ENCODE measurements at places on chromosomes 1 and 21.
A peak's percentile ranks its signal among the peaks of the same experiment; 100 is the strongest.

DNA sequence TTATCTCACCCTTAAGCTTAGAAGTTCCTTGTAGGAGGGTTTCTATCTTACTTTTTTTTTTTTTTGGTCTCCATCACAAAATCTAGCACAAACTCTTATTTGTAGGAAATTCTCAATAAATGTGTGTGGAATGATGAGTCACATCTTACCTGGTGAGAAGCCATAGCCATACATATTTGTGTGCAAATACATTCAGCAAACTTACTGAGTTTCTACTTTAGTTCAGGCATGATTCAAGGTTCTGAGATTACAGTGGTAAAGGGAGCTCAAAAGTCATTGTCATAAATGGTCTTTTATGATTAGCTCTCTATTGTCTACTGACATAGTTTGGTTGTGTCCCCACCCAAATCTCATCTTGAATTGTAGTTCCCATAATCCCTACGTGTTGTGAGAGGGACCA lies 193.1 kb upstream of the UBE2U start:
- no peak for DNase-seq

GRCh38 chr1:95829556-95829955 lies 595.5 kb downstream of the RWDD3 start:
- no peak for DNase-seq

- no peak for DNase-seq
Measured at GRCh38 chr1:202110977-202111376, 11.7 kb upstream of the GPR37L1 start.

- DNase-seq = no peak
Measured at GRCh38 chr1:74771913-74772515, 39.1 kb downstream of the TYW3 start.

DNA sequence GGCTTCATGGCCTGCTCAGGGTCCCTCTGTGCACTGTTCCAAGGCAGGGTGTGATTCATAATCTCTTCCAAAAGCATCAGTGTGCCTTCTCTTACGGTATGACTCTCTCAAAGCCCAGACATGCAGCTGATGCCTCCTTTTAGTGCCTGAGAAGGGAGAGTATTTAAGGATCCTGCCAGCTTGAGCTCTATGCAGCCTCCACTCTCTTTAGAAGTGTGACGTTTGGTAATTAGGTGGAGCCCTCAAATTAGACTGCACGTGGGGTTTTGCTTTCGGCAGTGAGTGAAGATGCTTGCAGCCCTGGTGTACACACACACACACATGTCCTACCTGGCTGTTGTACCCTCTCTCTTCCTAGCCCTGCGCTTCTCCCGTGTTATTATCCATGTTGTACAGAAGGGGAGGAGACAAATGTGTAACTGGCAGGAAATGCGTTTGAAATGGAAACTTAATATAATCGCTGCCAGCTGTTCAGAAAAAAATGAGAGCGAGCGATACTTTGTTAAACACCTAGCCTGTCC lies 2.6 kb upstream of the C1orf174 start:
- DNase-seq = no peak

- DNase-seq = no peak
Measured at GRCh38 chr21:14550135-14550534, 4.0 kb upstream of the SAMSN1 start.

- DNase-seq = no peak
Measured at GRCh38 chr1:217014066-217014465, 290.8 kb upstream of the ESRRG start.

DNA sequence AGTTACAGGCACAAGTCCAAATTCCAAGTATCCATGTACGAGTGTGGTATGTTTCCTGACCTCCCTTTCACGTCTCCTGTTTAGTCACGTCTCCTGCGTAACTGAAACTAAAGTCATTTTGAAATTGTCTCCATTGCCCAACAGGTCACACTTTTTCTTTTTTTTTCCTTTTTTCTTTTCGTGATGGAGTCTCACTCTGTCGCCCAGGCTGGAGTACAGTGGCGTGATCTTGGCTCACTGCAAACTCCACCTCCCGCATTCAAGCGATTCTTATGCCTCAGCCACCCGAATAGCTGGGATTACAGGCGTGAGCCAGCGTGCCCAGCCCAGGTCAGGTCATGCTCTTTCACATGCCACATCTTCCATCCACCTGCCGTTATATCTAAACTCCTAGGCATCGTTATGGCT lies 38.2 kb downstream of the L1TD1 start:
- DNase-seq = no peak

GRCh38 chr1:240295811-240296210 lies 204.1 kb downstream of the FMN2 start:
- no peak for DNase-seq

DNA sequence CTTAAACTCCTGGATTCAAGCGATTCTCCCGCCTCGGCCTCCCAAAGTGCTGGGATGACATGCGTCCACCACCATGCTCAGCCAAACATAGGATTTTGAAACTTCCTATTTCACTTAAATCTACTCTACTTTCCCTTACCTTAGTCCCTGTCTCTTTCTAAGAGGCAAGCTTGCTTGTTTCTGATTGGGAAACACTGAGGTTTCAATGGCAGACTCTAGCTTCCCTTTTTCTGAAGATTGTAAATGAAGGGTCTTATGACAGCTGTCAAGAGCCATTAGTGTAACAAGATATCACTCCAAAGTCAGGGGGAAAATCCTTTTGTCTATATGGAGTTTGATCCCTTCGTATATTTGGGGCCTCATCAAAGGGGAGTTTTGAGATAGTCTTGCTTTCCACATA lies 23.5 kb upstream of the LMO4 start:
- DNase-seq = no peak

DNA sequence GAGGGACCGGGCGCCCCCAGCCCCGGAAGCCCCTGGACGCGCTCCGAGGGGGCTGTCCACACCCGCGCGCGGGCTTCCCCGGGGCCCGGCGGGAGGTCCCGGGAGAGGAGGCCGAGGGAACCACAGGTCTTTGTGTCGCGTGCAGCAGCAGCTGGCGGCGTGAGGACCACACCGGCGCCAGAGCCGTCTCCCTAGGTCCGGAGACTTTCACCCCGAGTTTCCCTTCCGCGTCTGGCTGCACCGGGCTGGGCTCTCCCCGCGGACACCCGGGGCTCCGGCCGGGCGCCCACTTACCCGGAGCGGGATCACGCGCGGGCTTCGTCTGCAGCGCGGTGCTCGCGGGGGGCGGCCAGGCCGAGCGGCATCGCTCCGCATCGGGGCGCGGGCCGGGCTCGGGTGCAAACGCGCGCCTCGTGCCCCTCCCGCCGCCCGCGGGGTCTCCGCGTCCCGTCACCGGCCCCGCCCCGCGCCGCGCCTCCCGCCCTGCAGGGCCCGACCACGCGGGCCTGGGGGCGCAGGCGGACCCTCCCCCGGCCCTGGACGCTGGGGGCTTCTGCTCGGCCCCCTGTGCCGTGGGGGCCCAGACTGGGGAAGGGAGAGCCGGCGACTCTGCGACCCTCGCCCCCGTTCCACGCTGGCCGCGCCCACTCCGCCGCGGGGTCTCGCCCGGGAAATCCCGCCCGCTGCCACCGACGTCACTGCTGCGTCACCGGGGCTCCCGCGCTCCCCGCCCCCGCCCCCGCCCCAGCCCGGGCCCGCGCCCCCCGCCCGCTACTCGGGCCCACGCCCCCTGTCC lies at the start of gene GNG4:
GNG4 (minus strand) TSS at position 417 of the 796 bp plus-strand sequence. CDS start 65,946 bp downstream, outside the sequence.
- DNase-seq = peak; percentile 52

DNA sequence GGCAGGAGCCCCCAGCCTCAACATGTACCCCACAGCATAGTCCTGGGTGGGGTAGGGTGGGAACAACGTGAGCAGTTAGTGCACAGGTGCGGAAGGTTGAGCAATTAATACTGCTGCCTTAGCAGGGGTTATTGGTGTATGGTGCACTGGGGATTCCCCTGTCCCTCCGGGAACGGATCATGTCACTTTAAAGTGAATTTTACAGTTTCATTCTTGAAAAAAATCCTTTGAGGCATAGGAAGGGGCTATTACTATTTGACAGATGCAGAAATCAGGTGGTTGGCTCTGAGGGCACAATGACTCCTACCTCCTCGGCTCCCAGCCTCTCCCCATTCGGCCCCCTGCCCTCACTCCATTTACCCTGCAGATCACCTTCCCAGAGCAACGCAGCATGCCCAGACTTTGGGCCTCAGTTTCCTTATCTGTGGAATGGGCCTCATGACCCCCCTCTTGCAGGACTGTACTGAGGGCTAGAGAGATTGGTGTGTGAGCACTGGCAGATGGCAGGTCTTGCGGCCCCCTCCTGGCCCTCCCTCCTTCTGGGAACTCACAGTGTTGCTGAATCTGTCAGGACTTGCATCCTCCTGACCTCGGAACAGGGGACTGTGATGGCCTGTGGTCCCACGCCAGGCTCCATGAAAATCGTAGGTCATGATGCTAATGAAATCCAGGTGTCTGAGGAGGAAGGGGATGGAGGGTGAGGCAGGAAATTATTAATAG lies 5.1 kb upstream of the MYBPH start:
- no peak for DNase-seq
